ENCODE measurements at places on chromosomes 5 and 9. TPM values are rescaled to one million over a fixed set of nuclear protein-coding genes. Genes with fewer than 3 reads are reported as not detected.

Gene GLDC
- total RNA-seq = 4.9 TPM

- no peak overlapping the region for H3K4me3 ChIP-seq
- H3K4me1 ChIP-seq = no peaks in the 10 kb centered on the region
- no peak overlapping the region for H3K27ac ChIP-seq
Observed at GRCh38 chr9:126938327-126938726, 23.7 kb downstream of the RALGPS1 start.

DNA sequence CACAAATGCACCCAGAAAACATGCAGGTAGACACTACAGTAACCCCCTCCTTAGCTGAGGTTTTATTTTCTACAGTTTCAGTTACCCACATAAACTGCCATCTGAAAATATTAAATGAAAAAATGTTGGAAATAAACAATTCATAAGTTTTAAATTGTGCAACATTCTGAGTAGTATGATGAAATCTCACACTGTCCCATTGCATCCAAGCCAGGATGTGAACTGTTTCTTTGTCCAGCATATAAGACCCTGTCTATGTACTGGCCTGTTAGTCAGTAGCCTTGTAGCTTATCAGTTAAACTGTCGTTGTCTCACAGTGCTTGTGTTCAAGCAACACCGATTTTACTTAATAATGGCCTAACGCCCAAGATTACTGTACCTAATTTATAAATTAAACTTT, 630.5 kb downstream of the ANXA1 start:
- no peak overlapping the region for H3K4me3 ChIP-seq
- no peaks in the 10 kb centered on the region for H3K4me1 ChIP-seq
- DNase-seq = no peak
- no peaks in the 10 kb centered on the region for H3K27me3 ChIP-seq
- H3K27ac ChIP-seq = no peak overlapping the region
- H3K36me3 ChIP-seq = no peaks in the 10 kb centered on the region

DNA sequence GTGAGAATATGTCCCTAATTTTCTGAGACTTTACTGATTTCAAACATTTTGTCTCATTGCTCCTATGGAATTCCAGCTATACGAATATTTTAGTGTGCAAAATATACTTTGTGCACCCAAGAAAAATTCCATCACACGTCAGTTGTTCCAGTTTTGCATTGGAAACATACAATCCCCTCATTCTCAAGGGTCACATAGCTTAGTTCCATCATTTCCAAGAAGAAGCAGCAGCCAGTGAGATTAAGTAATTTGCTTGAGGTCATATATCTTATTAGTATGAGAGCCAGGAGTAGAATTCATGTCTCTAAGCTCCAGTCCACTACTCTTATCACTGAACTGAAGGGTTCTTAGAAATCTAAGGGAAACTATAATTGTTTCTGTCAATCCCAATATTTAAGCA, 746.7 kb upstream of the C9orf72 start:
- no peak for DNase-seq
- no peak overlapping the region for H3K4me3 ChIP-seq
- no peaks in the 10 kb centered on the region for H3K27me3 ChIP-seq
- H3K4me1 ChIP-seq = no peaks in the 10 kb centered on the region
- no peak overlapping the region for H3K27ac ChIP-seq
- H3K36me3 ChIP-seq = no peaks in the 10 kb centered on the region

GRCh38 chr9:123933440-123934212, 3.7 kb upstream of the DENND1A start:
- peak overlapping the region; percentile 28 for H3K27ac ChIP-seq
- peak; percentile 85 for DNase-seq
- H3K27me3 ChIP-seq = no peaks in the 10 kb centered on the region
- peak overlapping the region; percentile 44 for H3K4me3 ChIP-seq
- peaks cover 53% of the 10 kb centered on the region for H3K4me1 ChIP-seq

GRCh38 chr9:25322142-25322541, 356.1 kb downstream of the TUSC1 start:
- no peaks in the 10 kb centered on the region for H3K27me3 ChIP-seq
- DNase-seq = no peak
- H3K27ac ChIP-seq = no peak overlapping the region
- H3K36me3 ChIP-seq = no peaks in the 10 kb centered on the region
- no peak overlapping the region for H3K4me3 ChIP-seq

DNA sequence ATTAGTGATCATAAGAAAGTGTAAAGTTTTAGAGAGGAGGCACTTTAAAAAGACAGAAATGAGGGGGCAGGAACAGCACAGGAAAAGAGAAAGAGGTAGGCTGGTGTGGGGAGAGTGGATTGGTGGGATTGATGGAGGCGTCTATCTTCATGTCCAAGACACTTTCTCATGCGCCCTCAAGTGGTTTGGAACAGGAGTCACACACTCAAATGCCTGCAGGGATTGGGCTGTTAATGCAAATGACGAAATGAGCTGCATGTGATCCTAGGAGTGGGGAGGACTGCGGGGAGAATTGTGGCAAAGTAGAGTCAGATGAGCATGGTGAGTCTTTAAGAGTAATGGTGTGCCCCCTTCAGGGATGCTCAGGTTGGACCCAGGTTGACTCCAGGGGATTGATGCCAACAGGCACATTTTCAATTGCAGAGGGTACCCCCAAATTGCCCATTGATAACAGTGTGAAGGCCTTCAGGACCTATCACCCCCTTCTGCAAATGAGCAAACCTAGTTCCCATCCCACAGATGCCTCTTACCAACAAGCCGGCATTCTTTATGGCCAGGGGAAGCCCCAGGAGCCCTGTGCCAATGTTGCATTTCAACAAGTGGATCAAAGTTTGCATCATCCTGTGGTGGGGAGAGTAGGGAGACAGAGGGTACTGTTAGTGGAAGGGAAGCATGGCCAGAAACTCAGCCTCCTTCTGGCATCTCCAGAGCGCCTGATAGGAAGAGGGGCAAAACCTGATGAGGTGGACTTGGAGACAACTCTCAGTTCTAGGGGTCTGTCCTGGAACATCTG, 5.3 kb downstream of the SLC36A3 start:
- H3K27ac ChIP-seq = no peak overlapping the region
- DNase-seq = peak; percentile 33
- H3K27me3 ChIP-seq = no peaks in the 10 kb centered on the region
- no peak overlapping the region for H3K4me3 ChIP-seq
